ENCODE measurements at places on chromosomes 2 and 18.
A peak's percentile ranks its signal among the peaks of the same experiment; 100 is the strongest.

GRCh38 chr18:48762836-48763718, 187.7 kb downstream of the SMAD7 start:
- no peak for DNase-seq

DNA sequence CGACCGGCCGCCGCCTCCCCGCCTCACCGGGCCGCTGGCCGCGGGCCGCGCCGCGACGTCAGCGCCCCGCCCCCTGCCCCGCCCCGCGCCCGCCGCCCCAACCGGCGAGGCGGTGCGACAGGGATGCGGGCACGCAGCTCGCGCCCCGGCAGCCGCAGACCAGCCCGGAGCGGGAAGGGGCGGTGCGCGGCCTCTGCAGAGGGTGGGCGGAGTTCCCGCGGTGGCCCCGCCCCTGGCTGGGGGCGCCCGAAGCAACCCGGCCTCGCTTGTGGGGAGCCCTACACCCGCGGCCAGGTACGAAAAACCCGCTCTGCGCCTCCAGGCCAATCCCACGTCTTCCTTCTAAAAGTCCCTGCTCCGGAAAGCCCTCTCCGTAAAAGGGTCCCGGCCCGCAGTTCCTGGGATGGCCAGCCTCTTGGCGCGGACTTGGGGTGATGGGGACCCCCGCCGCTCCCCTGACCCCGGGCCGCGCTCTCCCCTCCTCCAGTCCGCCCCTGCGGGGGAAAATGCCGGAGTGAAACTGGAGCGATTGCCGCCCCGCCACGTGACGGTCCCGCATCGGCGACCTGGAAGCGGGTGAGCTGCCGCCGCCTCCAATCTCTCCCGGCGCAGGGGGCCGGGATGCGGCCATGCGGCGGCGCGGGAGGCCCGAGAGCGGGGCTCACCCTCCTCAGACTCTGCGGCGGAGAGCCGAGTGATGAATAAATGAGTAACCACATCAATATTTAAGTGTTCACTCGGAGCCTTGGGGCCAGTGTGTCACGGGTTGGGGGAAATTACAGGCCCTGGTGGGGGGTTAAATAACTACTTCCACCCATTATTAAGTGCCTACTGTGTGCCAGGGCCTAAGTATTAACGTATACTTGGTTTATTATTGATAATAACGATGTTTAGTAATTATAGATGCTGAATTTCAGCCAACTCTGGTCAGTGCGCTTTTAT, at the start of gene RAB11FIP5:
Gene RAB11FIP5 (minus strand): TSS at position 36 of the 942 bp plus-strand sequence. CDS start 171 bp downstream, outside the sequence.
- DNase-seq = peak; percentile 55

GRCh38 chr18:45456090-45457021, 158.9 kb upstream of the SLC14A2 start:
- no peak for DNase-seq

- no peak for DNase-seq
Observed at GRCh38 chr2:218310853-218311540, 18.7 kb upstream of the TMBIM1 start.

- DNase-seq = no peak
Observed at GRCh38 chr2:239265681-239266433, 135.0 kb downstream of the HDAC4 start.

- no peak for DNase-seq
Observed at GRCh38 chr2:175679231-175679630, 322.8 kb downstream of the LNPK start.

DNA sequence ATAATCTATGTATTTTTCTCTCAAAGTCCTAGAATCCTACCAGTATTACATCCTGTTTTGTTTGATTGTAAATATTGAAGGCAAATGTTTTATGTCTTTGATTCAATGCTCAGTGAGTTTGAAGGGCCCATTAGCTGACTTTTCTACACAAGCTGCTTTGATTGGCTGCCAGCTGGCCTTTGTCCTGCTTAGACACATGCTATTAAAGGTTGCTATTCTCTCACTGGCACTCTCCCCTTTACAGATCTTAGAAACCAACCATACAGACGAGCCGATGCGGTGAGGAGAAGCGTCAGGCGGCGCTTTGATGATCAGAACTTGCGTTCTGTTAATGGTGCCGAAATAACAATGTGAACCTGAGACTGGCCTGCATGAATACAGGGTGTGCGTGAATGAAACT, 69.7 kb downstream of the PRPF40A start:
- DNase-seq = no peak

- DNase-seq = no peak
Observed at GRCh38 chr2:152094014-152094413, 4.8 kb downstream of the CACNB4 start.

DNA sequence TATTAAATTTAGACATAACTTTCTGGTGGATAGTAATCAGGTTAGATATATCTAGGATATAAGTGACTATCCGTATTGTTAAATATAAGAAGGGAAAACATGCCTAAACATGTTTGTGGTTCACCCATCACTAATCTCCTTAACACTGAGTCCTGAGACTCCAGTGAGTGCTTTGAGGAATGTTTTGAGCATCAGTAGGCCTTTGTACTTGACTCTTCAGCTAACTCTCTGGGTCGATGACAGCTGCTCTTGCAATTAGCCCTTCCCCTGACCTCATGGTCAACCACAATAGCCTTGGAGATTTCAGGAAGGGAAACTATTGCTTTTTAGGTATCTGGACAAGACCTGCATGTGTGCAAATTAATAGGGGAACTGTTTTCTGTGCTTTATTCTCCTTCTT, 716.8 kb downstream of the EPHA4 start:
- no peak for DNase-seq

DNA sequence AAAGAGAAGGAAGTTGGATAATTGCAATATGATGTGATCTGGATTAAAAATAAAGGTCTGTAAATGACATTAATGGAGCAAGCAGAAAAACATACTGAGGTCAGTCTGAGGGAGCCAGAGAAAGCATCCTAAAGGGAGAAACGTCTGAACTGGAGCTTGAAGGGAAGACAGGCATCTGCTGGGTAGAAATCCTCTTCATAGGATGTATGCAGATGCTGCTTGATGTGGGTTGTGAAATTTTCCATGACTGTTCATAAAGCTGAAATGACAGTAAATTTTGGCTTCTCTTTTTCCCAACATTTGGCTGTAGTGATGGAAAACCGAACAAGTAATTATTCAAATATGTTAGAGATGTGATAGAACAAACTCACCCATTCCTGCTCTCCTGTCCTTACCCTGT, 287.6 kb downstream of the CAMKMT start:
- no peak for DNase-seq

Data from stimulated activated CD4-positive, alpha-beta T cell treated with anti-CD3 and anti-CD28 coated beads, TNF-alpha, amount 100 ng/mL, for 24 hours (primary cell).